ENCODE measurements at places on chromosomes 13 and 19.

DNA sequence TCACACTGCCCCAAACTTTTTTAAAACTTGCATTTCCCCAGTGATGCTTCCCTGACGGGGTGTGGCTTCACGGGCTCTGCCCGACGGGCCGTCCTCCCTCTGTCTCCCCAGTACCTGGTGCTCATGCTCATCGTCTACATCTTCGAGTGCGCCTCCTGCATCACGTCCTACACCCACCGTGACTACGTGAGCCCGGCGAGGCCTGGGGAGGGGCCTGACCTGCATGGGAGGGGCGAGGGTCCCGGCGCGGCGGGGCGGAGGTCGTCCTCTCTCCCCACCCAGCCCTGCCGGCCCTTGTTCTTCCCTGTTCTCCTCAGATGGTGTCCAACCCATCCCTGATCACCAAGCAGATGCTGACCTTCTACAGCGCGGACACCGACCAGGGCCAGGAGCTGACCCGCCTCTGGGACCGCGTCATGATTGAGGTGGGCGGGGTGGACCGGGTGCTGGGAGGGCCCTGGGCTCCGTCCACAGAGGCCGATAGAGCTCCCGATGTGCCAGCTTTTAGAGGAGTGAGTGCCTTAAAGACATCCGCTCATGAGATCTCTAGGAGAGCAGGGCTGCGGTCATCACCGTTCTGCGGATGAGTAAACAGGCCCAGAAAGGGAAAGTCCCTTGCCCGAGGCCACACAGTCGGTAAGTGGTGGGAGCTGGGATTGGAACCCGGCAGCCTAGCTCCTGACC lies 6.9 kb downstream of the UPK1A start:
- DNase-seq, result no peak

DNA sequence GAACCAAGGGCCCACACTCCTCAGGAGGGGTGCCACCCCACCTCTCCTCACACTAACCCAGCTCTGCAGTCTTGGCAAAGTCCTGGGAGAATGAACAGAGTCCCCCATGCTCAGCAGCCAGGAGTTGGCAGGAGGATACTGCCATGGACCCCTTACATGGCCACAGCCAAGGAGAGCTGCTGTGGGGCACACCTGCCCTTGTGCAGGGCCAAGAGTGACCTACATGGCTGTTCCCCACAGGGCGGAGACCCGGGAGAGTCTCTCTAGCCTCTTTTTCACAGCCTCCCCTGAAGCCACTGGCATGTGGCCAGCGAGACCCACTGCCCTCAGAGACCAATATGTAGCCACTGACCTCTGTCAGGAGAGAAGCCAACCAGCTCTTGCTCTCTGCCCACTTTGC lies 45.9 kb upstream of the VSTM2B start:
- DNase-seq, result no peak

GRCh38 chr19:55581823-55582223 lies 1.2 kb upstream of the ZNF579 start:
- DNase-seq, result no peak

DNA sequence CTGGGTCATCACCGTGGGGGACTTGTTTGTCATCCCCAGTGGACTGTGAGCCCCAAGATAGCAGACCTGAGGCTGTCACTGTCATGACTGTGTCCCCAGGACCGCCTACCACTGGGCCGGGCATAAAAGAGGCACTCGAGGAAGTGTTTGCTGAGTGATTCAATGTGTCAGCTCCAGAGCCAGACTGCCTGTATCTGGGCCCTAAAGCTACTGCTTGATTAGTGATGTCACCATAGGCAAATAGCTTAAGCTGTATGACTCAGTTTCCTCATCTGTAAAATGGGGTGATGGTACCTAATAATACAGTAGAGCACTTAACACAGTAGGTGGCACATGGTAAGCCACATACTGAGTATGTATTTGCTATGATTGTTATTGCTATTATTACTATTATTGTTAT lies 11.2 kb upstream of the CEACAM19 start:
- no peak for DNase-seq

DNA sequence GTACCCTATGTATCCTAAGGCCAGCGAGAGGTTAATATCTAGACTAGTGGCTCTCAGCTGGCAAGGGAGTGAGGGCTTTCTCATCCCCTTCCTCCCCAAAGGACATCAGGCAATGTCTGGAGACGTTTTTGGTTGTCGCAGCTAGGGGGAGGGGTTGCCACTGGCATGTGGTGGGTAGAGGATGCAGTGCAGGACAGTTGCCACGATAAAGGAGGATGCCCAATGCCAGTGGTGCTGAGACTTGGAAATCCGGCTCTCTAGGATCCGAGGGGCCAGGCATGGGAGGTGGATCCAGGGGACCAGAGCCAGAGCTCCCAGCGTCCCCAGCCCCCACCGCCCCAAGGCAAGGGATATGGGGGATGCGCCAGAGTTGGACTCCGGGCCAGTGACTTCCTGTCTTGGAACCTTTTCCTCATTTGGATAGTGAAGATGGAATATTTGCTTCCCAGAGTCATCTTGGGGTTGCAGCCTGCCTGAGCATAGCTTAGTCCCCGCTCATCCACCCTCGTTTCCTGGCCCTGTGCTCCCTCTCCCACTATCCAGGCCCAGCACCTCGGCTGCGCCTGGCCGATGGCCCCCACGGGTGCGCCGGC lies 4.9 kb downstream of the SSC5D start:
- DNase-seq, result no peak

GRCh38 chr19:50341091-50341564 lies 12.0 kb upstream of the KCNC3 start:
- no peak for DNase-seq

- DNase-seq, result peak; percentile 97
Observed at GRCh38 chr19:1239796-1240737, 1.5 kb upstream of the ATP5F1D start.

GRCh38 chr13:111396457-111396856 lies 76.0 kb downstream of the TEX29 start:
- DNase-seq, result no peak

- no peak for DNase-seq
Observed at GRCh38 chr13:106151056-106151699, 384.3 kb downstream of the EFNB2 start.

DNA sequence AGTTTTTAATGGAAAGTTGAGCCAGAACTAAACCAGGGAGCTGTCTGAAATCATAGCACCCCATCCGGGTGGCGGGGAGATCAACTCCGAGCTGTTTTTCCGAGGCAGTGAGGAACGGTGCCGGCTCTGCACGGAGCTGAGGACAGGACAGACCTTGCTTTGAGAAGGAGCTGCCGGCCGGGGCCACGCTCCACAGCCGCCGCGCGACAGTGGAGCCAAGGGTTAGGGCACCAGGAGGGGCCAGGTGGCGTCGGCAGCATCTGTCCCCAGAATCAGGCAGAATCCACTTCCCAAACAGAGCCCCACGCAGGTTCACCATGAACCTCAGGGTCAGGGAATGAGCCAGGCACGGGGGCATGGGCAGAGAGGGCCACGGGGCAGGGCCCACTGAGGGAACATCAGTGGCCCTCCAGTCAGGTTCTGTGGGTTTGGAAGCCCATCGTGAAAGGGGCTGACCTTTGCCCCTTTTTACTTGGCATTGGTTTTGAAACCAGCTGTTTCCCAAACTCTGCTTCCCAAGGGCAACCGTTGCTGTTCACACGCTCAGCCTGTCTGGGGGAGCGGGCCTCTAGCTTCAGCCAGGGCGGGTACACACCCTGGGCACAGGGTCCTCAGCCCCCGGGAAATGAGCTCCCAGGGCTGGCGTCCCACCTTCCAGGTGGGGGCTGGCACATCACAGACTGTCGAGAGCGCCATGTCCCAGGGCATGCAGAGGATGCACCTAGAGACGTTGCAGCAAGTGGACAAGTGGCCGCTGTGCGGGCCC lies 18.1 kb downstream of the PEX11G start:
- no peak for DNase-seq

DNA sequence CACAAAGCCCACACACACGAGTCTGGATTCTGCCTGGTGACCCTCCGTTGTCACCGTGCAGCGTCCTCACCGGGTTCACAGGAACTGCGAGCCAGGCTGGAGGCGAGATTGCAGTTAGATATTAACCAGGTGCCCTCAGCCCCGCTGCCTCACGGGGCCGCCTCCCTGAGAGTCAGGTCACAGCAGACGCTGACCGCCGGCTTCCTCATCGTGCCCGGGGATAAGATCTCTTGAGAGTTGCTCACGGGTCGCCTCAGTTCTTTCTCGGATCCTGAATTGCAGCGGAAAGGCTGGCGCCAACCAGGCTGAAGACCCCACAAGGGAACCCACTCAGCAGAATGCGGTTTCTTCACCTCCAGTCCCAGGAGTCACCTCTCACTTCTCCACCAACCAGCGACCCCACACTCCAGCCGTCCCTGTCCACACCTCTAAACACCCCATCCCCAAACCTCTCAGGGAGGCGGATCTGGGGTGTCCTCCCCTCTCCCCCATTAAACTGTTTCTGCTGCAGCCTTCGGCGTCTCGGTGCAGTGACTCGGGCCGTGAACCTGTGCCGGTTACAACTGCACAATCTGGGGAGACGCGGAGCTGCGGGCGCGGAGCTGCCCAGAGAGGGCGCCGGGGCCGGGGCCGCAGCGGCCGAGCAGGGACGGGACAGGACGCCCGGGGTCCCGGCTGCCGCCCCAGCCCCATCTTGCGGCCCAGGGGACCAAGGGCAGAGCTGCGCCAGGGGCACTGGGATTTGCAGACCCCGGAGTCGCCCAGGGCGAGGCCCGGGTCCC lies 591 bp downstream of the ZNF823 start:
- DNase-seq, result no peak

DNA sequence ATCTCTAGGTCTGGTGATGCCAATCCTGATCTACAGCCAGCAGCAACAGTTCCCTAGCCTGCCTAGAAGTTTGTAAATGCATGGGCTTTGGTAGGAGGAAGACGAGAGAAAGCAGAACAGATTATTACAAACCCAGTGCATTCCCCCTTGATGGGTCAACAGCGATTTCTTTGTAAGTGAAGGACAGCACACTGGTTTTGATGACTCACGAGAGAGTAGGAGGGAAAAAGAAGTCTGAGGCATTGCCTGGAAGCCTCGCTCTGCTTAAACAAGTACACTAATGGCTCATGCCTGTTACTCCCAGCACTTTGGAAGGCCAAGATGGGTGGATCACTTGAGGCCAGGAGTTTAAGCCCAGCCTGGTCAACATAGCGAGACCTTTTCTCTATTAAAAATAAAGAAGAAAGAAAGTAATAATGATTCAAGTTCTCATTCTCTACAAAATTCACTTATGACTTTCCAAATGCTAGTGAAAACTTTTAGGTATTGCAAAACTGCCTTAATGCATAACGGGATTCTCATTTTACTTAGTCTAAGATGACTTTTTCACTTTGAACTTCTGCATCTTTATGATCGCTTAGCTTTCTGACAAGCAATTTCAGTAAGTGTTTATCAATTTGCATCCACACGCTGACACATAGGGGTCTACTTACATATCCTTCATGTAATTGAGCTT lies 47.7 kb upstream of the USPL1 start:
- no peak for DNase-seq

GRCh38 chr13:103373916-103374315 lies 307.7 kb upstream of the SLC10A2 start:
- DNase-seq, result no peak

- DNase-seq, result peak; percentile 69
Observed at GRCh38 chr19:510606-511100, 3.4 kb downstream of the TPGS1 start.

- peak; percentile 14 for DNase-seq
Observed at GRCh38 chr13:26050568-26051230, 1.1 kb downstream of the SHISA2 start.

GRCh38 chr13:25744178-25744577 lies 307.6 kb downstream of the SHISA2 start:
- no peak for DNase-seq

Data from activated gamma-delta T cell (primary cell).